ENCODE measurements at places on chromosomes 4 and X.
A peak's percentile ranks its signal among the peaks of the same experiment; 100 is the strongest.

- no peak for DNase-seq
These were observed 309.5 kb upstream of the FMR1 start for GRCh38 chrX:147602176-147602696.

GRCh38 chr4:121706595-121707021 is 9.8 kb upstream of the ANXA5 start:
- peak; percentile 47 for DNase-seq

- DNase-seq = no peak
These were observed 100.7 kb upstream of the PGRMC2 start for GRCh38 chr4:128388352-128388630.

- DNase-seq = no peak
These were observed 41.1 kb downstream of the NELFA start for GRCh38 chr4:1967512-1968149.
